A375 (cell line): ENCODE measurements at places on chromosomes 3 and 15. TPM values are rescaled to one million over a fixed set of nuclear protein-coding genes. Genes with fewer than 3 reads are reported as not detected.

KCNH8 gene
- total RNA-seq: 0.72 and 0.79 TPM in 2 replicates

LRRC3B gene
- total RNA-seq: not detected in 2 replicates

MYNN gene
- 12.2 and 14.2 TPM in 2 replicates for total RNA-seq

TMEM266 gene
- 0.30 TPM in 1 of 2 replicates, not detected in the other for total RNA-seq

GOLGA6L9 gene
- total RNA-seq: 3.1 and 5.5 TPM in 2 replicates

PLAAT1 gene
- 1.2 and 1.5 TPM in 2 replicates for total RNA-seq

A4GNT gene
- not detected in 2 replicates for total RNA-seq
